ENCODE measurements at places on chromosomes 12 and 14.

GRCh38 chr14:28651148-28651547 is 115.4 kb upstream of the FOXG1 start:
- DNase-seq = no peak

DNA sequence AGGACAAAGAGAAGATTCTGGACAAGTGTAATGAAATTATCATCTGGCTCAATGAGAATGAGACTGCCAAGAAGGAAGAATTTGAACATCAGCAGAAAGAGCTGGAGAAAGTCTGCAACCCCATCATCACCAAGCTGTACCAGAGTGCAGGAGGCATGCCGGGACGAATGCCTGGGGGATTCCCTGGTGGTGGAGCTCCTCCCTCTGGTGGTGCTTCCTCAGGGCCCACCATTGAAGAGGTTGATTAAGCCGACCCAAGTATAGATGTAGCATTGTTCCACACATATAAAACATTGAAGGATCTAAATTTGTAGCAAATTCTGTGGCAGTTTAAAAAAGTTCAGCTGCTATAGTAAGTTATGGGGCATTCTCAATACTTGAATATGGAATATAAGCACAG is 174.3 kb upstream of the CCND2 start:
- DNase-seq = no peak

- DNase-seq = no peak
Observed at GRCh38 chr14:55160989-55161388, 30.4 kb downstream of the DLGAP5 start.

DNA sequence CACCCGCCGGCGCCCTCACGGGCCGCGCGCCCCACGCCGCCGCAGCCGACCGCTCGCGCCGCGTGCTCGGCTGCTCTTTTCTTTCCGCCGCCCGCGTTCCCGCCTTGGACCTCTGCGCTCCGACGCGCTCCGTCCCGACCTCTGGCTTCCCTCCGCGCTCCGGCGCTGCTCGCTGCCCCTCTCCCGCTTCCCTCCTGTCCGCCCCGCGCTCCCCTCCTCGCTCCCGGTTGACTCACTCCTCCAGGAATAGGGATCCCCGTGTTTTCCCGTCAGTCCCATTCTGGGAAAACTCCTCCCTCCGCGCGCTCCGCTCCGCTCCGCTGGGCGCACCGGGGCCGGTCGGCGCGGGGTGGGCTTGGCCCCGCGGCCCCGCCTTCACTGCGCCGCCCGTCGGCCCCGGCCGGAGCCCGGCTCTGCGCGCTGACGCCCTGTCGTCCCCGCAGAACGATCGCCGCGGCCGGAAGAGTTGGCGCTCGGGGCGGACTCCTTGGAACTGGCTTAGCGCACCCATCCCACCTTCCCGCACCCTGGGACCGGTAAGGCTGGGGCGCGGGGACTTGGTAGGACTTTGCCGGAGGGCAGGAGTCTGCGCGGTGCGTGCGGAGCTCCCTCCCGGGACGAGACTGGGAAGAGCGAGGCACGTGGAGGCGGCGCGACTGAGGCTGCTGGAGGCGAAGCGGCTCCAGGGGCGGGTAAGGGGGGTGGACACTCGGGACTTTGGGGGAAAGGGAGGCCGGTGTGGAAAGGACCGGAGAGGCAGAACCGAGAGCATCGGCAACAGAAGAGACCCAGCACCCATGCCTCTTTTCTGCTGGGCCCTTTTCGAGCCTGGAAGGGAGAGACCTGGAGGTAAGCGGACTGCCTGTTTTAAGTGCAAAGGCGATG is 550 bp downstream of the TEAD4 start:
- peak; percentile 67 for DNase-seq

- DNase-seq = no peak
Observed at GRCh38 chr14:101579372-101580080, 18.2 kb downstream of the DIO3 start.

GRCh38 chr12:105223352-105223845 is 12.6 kb downstream of the APPL2 start:
- no peak for DNase-seq

- DNase-seq = no peak
Observed at GRCh38 chr14:77508249-77508648, 9.6 kb upstream of the ISM2 start.

DNA sequence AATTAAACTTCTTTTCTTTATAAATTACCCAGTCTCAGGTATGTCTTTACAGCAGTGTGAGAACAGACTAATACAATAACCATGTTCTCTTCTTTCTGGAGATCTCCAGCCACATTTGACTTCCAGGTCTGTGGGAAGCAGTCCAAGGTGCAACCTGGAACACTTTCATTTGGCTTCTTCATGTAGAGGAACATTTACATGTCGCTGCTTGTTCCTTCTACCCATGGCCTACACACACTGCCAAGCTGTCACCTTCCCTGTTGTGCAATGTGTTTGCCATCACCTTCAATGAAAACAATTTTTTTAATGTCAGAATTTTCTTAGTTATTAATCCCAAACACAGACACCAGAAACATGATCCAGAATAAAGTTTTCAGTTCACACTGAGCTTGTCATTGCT is 104.7 kb downstream of the PRKCH start:
- DNase-seq = no peak

GRCh38 chr14:66005900-66006434 is 480.2 kb upstream of the CCDC196 start:
- DNase-seq = no peak

DNA sequence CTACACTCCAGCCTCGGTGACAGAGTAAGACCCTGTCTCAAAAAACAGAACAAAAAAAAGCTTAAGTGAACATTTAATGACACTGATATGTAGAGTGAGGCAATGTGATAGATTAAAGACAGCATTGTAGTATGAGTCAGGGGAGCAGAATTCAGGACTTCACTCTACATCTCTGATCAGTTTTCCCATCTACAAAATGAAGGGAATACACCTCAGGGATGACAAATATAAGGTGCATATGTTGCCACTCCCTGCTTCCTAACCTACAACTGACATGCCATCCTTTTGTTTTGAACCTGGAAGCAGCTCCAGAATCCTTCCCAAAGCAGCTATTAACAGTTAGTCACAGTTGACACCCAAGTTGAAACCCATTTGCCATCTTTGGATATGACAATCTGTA is 30.9 kb upstream of the STRN3 start:
- no peak for DNase-seq

- DNase-seq = no peak
Observed at GRCh38 chr12:125263385-125263784, 198.2 kb downstream of the AACS start.

DNA sequence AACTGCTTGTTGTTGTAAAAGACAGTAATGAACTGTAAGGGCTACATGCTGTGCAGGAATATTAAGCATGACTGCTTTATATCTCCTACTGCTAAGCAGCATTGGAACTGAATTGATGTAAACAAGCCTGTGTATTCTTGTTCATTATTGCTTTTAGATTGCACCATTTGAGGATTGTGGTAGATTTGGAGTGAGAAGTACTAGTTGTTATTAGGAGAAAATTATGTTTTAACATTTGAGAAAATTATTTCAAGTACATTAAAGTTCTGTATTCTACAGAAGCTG is 212.7 kb downstream of the ERC1 start:
- no peak for DNase-seq

GRCh38 chr12:118166946-118167345 is 31.0 kb downstream of the PEBP1 start:
- DNase-seq = no peak

- peak; percentile 56 for DNase-seq
Observed at GRCh38 chr12:113359133-113359938, 949 bp downstream of the PLBD2 start.
